GM12878 (cell line): ENCODE measurements at places on chromosomes 13 and 19. TPM values are rescaled to one million over a fixed set of nuclear protein-coding genes. Genes with fewer than 3 reads are reported as not detected.

DNA sequence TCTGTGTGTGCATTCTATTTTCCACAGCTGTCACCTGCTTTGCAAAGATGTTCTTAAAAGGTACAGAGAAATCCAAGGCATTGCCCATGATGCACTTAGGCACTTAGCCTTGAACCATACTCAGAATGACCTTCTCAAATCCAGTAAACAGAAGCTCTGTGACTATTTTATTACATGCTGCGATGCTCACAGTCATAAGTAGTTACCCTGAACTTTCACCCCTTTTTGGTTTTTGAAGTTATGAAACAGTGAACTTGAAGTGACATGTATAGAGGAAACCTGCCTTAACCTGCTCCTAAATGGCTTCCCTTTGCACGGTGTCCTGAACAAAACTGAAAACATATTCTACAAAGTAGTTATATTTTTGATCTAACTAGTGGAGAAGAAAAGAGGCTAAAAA, 100.4 kb downstream of the SLC10A2 start:
- H3K27ac ChIP-seq: no peak overlapping the region; the same call in 1 of the 2 replicates
- H3K4me1 ChIP-seq: peaks cover 21% of the 10 kb centered on the region
- no peak overlapping the region for H3K4me3 ChIP-seq
- no peaks in the 10 kb centered on the region for H3K27me3 ChIP-seq

GRCh38 chr13:66312312-66313087, 917.6 kb downstream of the PCDH9 start:
- H3K27ac ChIP-seq: no peak overlapping the region
- H3K4me3 ChIP-seq: no peak overlapping the region
- H3K4me1 ChIP-seq: no peaks in the 10 kb centered on the region
- H3K27me3 ChIP-seq: no peaks in the 10 kb centered on the region

GRCh38 chr13:33611121-33611805, 206.7 kb upstream of the RFC3 start:
- peaks cover 9% of the 10 kb centered on the region for H3K4me1 ChIP-seq
- H3K27me3 ChIP-seq: no peaks in the 10 kb centered on the region
- no peak overlapping the region for H3K4me3 ChIP-seq
- H3K27ac ChIP-seq: no peak overlapping the region
- H3K36me3 ChIP-seq: no peaks in the 10 kb centered on the region
- DNase-seq: no peak

ANKRD24 gene
- total RNA-seq: 0.51 and 0.59 TPM in 2 replicates

IGSF23 gene
- not detected in 2 replicates for total RNA-seq

DNA sequence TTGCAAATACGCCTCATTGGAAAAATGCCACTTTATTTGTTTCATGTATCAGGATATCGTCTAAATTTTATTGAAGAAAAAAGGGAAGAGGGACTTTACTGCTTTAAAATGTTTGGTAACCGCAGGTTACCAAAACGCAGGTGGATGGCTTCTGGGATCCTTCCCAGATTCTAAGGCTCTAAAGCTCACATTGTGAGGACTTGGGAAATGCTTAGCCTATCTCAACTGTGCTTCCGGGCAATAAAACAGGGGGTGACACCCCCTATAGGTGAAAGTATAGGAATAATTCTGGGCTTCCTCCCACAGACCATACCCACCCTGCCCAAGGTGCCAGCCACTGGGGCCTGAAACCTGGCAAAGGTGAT, 73.2 kb upstream of the IPO5 start:
- no peak overlapping the region for H3K4me3 ChIP-seq
- no peak for DNase-seq
- H3K27me3 ChIP-seq: peaks cover 1% of the 10 kb centered on the region
- no peaks in the 10 kb centered on the region for H3K36me3 ChIP-seq
- no peak overlapping the region for H3K27ac ChIP-seq

CRB3 gene
- total RNA-seq: 0.43 and 1.4 TPM in 2 replicates

NCR1 gene
- total RNA-seq: not detected in 2 replicates

- no peak overlapping the region for H3K4me3 ChIP-seq
- no peak overlapping the region for H3K27ac ChIP-seq
- peaks cover 11% of the 10 kb centered on the region for H3K4me1 ChIP-seq
Observed at GRCh38 chr19:13981021-13981420, 25.1 kb downstream of the RFX1 start.

DNA sequence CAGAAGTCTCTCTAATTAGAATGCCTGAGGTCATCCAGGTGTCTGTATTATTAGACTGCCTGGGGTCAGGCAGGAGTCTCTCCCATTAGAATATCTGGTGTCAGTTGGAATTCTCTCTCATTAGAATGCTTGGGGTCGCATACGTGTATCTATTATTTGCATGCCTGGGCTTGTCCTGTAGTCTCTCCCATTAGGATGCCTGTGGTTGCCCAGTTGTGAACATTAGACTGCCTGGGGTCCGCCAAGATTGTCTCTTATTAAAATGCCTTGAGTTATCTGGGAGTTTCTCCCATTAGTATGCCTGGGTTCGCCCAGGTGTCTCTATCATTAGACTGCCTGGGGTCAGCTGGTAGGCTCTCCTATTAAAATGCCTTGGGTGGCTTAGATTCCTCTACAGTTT, 1494.7 kb downstream of the UQCRFS1 start:
- H3K4me3 ChIP-seq: no peak overlapping the region
- no peak for DNase-seq
- H3K36me3 ChIP-seq: no peaks in the 10 kb centered on the region
- no peak overlapping the region for H3K27ac ChIP-seq
- H3K27me3 ChIP-seq: no peaks in the 10 kb centered on the region

DNA sequence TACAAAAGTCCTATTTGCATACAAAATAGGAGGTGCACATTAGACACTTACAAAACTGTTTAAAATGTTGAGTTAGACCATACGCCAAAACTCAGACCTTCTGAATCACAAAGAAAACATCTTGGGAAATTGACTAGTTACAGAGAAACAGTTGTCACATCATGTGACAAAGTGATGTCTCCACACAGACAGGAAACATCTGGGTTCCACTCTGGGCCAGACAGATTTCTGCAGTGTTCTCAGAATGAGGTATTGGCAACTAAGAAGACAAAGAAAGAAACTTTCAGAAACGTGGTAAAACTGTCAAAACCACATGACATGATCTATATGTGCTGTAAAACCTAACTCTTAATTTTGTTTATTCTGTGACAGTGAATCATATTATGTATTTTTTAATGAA, 6.7 kb downstream of the ZNF793 start:
- H3K36me3 ChIP-seq: no peaks in the 10 kb centered on the region
- H3K4me1 ChIP-seq: no peaks in the 10 kb centered on the region
- no peak for DNase-seq
- H3K4me3 ChIP-seq: no peak overlapping the region
- no peaks in the 10 kb centered on the region for H3K27me3 ChIP-seq
- no peak overlapping the region for H3K27ac ChIP-seq

CEACAM18 gene
- not detected in 2 replicates for total RNA-seq

C1QTNF9B gene
- not detected in 2 replicates for total RNA-seq

DNA sequence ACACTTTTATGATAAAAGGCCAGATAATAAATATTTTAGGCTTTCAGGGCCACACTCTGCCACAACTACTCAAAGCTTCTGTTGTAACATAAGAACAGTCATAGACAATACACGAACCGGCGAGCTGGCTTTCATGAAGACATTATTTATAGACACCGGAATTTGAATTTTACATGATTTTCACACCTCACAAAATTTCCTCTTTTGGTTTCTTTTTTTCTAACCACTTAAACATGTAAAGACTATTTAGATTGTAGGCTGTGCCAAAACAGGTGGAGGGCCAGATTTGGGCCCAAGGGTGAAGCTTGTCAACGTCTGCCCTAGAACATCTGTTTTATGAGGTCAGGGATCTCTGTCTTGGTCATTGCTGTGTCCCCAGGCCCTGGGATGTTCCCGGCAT, 29.7 kb upstream of the FXYD3 start:
- no peaks in the 10 kb centered on the region for H3K36me3 ChIP-seq
- H3K4me3 ChIP-seq: no peak overlapping the region
- H3K4me1 ChIP-seq: peaks cover 21% of the 10 kb centered on the region
- peak; percentile 42 for DNase-seq
- H3K27ac ChIP-seq: peak overlapping the region; percentile 67
- H3K27me3 ChIP-seq: no peaks in the 10 kb centered on the region; the same call in 1 of the 2 replicates

GRCh38 chr13:31207661-31208552, 8.1 kb downstream of the B3GLCT start:
- no peak overlapping the region for H3K4me3 ChIP-seq
- no peaks in the 10 kb centered on the region for H3K27me3 ChIP-seq
- no peak overlapping the region for H3K27ac ChIP-seq
- H3K4me1 ChIP-seq: no peaks in the 10 kb centered on the region
- DNase-seq: no peak

- H3K36me3 ChIP-seq: peaks cover 22% of the 10 kb centered on the region; the same call in 1 of the 2 replicates
- H3K27ac ChIP-seq: no peak overlapping the region
- DNase-seq: no peak
Observed at GRCh38 chr13:95714142-95714832, 37.3 kb downstream of the DNAJC3 start.

DNA sequence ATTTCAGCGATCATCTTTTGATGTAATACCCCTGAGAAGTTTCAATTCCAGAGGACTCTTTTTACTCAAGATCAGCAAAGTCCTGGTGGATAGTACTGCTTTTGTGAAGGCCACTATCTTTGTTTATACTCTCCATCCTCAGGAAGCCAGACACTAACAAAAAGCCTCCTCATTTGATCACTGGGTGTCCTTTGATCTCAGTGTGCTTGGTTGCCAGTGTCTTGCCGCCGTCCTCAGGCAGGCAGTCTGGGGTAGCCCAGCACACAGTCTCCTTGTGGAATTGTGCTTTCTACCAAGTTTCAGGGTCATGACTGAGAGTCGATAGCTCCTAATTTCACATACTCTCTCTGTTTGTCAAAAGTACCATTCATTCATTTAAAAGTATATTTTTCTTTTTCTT, 762.2 kb downstream of the EFNB2 start:
- no peaks in the 10 kb centered on the region for H3K4me1 ChIP-seq
- no peak overlapping the region for H3K4me3 ChIP-seq
- no peaks in the 10 kb centered on the region for H3K27me3 ChIP-seq
- no peaks in the 10 kb centered on the region for H3K36me3 ChIP-seq

TLE2 gene
- total RNA-seq: 0.21 and 1.1 TPM in 2 replicates

ZNF83 gene
- 17.6 and 18.2 TPM in 2 replicates for total RNA-seq

- no peak overlapping the region for H3K4me3 ChIP-seq
- no peaks in the 10 kb centered on the region for H3K4me1 ChIP-seq
- no peaks in the 10 kb centered on the region for H3K27me3 ChIP-seq
Observed at GRCh38 chr19:21765151-21765550, 2.2 kb downstream of the ZNF100 start.

- no peak for DNase-seq
- no peaks in the 10 kb centered on the region for H3K36me3 ChIP-seq
- no peak overlapping the region for H3K27ac ChIP-seq
Observed at GRCh38 chr13:50130123-50130946, 115.1 kb downstream of the KCNRG start.

DNA sequence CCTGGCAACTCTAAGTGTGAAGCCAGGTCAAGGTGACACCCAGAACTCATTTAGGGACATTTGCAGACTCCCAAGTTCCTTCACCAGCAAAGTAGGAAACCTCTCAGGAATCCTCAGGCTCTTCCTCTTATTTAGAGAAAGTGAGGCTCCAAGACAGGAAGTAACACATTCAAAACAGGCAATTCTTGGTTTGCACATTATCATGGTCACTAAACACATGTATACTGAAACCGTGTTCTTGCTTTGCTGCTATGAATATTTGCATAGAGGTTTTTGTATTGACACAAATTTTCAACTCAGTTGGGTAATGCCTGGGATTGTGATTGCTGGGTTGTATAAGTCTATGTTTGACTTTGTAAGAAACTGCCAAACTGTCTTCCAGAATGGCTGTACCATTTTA, 13.2 kb upstream of the URI1 start:
- H3K36me3 ChIP-seq: no peaks in the 10 kb centered on the region
- H3K27ac ChIP-seq: peak overlapping the region; percentile 63
- H3K4me1 ChIP-seq: peaks cover 12% of the 10 kb centered on the region
- H3K27me3 ChIP-seq: no peaks in the 10 kb centered on the region
- peak; percentile 72 for DNase-seq

ZNF600 gene
- 10.2 and 12.0 TPM in 2 replicates for total RNA-seq

GRCh38 chr13:44437356-44438233, 64.0 kb downstream of the SERP2 start:
- H3K4me1 ChIP-seq: peaks cover 5% of the 10 kb centered on the region
- H3K27me3 ChIP-seq: peaks cover 5% of the 10 kb centered on the region
- H3K36me3 ChIP-seq: no peaks in the 10 kb centered on the region
- no peak overlapping the region for H3K27ac ChIP-seq
- DNase-seq: no peak
- no peak overlapping the region for H3K4me3 ChIP-seq

GRCh38 chr13:59690857-59691500, 472.7 kb downstream of the DIAPH3 start:
- no peak for DNase-seq
- no peaks in the 10 kb centered on the region for H3K36me3 ChIP-seq
- no peak overlapping the region for H3K27ac ChIP-seq
- H3K4me1 ChIP-seq: no peaks in the 10 kb centered on the region
- H3K4me3 ChIP-seq: no peak overlapping the region
- no peaks in the 10 kb centered on the region for H3K27me3 ChIP-seq

TEX30 gene
- total RNA-seq: 17.3 and 19.7 TPM in 2 replicates
